Dermis microvascular lymphatic vessel endothelial cell (primary cell): ENCODE measurements at places on chromosomes 1 and 21. TPM values are rescaled to one million over a fixed set of nuclear protein-coding genes. Genes with fewer than 3 reads are reported as not detected.

Gene TMPRSS15
- not detected in 2 replicates for total RNA-seq

Gene AMY1A
- not detected in 2 replicates for total RNA-seq

DNA sequence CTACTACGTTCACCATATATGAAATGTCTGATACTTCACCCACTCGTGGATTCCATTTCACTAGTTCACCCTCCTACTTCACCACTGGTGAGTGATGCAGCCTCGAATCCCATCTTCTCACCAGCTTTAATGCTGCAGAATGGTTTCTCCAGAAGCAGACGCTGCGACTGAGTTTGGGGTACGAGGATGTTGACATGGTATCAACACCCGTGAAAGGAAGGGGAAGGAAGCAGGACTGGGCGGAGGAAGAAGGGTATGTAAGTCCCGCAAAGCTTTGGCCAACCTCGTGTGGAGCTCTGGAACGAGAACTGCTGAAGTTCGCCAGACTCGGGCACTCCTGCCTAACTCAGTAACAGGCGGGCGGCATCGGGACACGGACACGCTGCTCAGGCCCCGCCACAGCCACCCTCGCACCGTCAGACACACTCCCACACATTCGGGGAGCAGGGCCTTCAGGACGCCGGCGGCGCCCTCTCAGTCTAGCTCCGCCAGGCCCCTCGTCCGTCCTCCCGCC is 833 bp upstream of the DIP2A start:
- no peak for DNase-seq

- no peak for DNase-seq
Observed at GRCh38 chr1:153324912-153325311, 12.2 kb upstream of the PGLYRP3 start.

GRCh38 chr21:27275294-27275927 is 308.5 kb upstream of the ADAMTS5 start:
- DNase-seq: no peak

- DNase-seq: no peak
Observed at GRCh38 chr1:170041423-170042192, 32.9 kb downstream of the KIFAP3 start.

- DNase-seq: no peak
Observed at GRCh38 chr1:116457946-116458604, 85.0 kb downstream of the ATP1A1 start.

DNA sequence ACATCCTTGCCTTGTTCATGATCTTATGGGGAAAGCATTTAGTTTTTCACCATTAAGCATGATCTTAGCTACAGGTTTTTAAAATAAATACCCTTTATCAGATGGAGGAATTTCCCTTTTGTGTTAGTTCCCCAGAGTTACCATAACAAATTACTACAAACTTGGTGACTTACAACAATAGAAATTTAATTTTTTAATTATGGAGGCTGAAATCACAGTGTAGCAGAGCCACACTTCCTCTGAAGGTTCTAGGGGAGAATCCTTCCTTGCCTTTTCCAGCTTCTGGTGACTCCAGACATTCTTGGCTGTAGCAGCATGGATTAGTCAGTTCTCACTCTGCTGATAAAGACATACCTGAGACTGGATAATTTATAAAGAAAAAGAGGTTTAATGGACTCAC is 18.5 kb downstream of the MIGA1 start:
- peak; percentile 29 for DNase-seq

Gene PDE9A
- 1.4 and 4.7 TPM in 2 replicates for total RNA-seq

DNA sequence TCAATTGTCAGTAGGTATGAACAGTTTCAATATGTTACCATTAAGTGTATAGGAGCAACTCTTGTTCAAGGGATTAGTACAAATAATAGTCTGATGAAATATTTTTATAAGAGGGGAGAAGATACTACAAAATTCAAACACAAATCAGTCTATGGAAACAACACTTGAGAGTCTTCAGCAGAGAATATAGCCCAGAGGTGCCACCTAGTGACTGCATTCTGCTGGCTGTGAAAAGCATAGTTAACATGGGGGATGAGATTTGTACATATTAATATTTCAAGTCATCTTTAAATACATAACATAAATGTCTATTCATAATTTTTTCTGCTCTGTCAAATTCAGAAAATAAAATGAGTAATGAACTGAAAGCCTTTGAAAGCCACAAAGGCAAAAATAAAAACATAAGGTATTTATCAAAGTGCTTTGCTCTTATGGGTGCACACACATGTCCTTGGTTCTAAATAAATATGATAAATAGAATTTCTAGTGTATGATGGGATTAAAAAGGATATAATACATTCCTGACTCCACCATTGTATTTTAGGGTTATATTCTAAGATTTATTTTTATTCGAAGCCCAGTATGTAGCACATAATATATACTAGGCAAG is 440.9 kb upstream of the ZRANB2 start:
- no peak for DNase-seq

Gene RIPK4
- 1.8 and 2.1 TPM in 2 replicates for total RNA-seq

DNA sequence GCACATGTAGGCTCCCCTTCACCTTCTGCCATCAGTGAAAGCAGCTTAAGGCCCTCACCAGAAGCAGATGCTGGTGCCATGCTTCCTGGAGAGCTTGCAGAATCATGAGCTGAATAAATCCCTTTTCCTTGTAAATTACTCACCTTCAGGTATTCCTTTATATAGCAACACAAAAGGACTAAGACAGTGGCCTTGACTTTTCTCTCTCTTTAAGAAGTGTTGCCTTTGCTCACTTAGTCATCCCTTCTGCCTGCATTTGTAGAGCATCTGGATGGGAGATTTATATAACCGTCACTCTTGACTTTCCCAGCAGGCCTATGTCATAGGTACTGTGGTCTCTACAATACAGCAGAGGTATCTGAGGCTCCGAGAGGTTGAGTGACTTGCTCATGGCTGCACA is 3.7 kb downstream of the PCSK9 start:
- no peak for DNase-seq

Gene MRPL9
- 73.8 and 126 TPM in 2 replicates for total RNA-seq

Gene CATSPERE
- total RNA-seq: 0.39 and 0.89 TPM in 2 replicates

Gene ZMYM1
- 16.6 and 17.8 TPM in 2 replicates for total RNA-seq

DNA sequence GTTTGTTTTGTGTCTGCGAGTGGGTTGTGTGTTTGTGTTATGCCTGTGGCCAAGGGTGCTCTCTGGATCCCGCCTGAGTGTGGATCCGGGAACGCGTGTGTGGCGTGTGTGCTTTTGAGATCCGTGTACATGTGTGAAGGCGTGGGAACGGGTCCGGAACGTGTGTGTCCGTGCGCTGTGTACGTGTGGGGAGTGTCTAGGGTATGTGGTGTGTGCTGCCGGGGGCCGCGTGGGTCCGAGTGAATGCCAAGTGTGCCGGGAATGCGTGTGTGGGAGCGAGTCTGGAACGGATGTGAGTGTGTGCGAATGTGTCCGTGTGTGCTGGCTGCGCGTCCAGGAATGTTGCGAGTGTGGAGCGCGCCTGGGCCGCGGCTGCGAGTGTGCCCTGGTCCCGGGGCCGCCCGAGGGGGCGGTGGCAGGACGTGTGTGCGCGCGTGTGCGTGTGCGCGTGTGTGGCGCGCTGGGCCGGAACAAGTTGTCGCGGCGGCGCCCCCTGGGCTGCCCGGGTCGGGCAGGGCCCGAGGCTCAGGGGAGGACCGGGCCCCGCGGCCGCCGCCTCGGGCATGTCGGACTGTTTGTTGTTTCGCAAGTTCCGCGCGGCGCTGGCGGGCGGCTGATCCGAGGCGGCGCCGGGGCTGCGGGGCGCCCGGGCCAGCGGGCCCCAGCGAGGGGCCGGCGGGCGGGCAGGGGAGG is 953 bp downstream of the PTPRU start:
- DNase-seq: peak; percentile 43

- no peak for DNase-seq
Observed at GRCh38 chr1:21003281-21004045, 173.2 kb downstream of the EIF4G3 start.

Gene ITPKB
- total RNA-seq: 23.6 and 31.6 TPM in 2 replicates

GRCh38 chr1:93525431-93525830 is 77.5 kb downstream of the FNBP1L start:
- peak; percentile 72 for DNase-seq

Gene CLCA4
- total RNA-seq: not detected in 2 replicates

DNA sequence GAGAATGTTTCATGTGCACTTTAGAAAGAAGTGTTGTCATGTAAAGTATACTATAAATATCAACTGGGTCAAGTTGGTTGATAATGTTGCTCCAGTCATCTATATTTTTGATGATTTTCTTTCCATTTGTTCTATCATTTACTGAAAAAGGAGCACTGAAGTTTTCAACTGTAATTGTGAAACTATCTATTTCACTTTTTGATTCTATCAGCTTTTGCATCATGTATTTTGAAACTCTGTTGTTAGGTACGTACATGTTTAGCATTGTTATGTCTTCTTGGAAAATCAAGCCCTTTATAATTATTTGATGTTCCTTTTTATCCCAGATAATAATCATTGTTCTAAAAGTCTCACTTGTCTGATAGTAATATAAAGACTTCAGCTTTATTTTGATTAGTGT is 14.4 kb upstream of the HIVEP3 start:
- DNase-seq: no peak

- DNase-seq: no peak
Observed at GRCh38 chr21:45322960-45323461, 35.3 kb upstream of the POFUT2 start.

Gene CFHR2
- total RNA-seq: not detected in 2 replicates

Gene CCDC27
- not detected in 2 replicates for total RNA-seq

- DNase-seq: no peak
Observed at GRCh38 chr1:227813962-227814361, 1.5 kb upstream of the PRSS38 start.

- peak; percentile 46 for DNase-seq
Observed at GRCh38 chr1:153985941-153986761, at the start of gene RAB13. RAB13 (minus strand) TSS chr1:153986339; CDS start chr1:153986236, 103 bp downstream.

GRCh38 chr1:119081267-119081666 is 59.2 kb downstream of the WARS2 start:
- no peak for DNase-seq

GRCh38 chr1:8740034-8740449 is 77.4 kb downstream of the RERE start:
- DNase-seq: peak; percentile 80

- no peak for DNase-seq
Observed at GRCh38 chr1:42322577-42322976, 12.5 kb downstream of the FOXJ3 start.

Gene TACSTD2
- 5.1 and 17.1 TPM in 2 replicates for total RNA-seq

- no peak for DNase-seq
Observed at GRCh38 chr1:24575905-24576587, 20.2 kb downstream of the NCMAP start.

DNA sequence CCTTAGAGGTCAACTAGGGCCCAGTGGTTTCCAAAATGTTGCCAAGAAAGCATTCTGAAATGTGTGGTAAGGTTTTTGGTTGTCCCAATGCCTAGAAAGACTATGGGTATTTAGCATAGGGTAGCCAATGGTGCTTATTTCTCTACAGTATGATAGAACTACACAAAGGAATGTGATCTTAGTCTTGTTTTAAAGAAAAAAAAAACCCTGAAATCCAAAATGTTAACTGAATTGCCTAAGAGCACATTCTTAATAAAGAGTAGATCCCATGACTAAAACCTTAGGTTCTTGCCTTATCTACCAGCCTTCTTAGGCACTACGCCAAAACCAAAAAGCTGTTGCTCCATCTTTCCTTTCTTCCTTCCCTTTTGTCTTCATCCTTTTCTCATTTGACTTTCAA is 428.2 kb downstream of the MRPL39 start:
- no peak for DNase-seq

DNA sequence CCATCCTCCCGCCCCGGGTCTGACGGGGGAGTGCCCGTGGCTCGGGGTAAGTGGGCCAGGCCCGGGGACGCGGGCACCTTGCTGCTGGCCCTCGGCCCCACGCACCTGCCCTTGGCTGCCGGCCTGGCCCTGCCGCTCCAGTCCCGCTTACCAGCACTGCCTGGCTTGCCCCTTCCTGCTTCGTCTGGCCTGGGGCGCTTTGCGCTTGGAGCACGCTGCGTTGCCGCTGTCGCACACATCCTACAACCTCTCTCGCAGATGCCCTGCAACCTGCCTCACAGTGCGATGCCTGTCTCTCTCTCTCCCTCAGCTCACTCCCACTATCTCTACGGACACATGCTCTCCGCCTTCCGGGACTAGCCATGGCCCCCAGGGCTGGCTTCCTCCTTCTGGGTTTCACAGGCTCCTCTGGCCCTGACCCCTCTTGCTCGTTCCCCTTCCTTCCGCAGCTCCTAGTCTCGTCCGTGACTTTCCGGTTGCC is 9.7 kb downstream of the MYOG start:
- no peak for DNase-seq

DNA sequence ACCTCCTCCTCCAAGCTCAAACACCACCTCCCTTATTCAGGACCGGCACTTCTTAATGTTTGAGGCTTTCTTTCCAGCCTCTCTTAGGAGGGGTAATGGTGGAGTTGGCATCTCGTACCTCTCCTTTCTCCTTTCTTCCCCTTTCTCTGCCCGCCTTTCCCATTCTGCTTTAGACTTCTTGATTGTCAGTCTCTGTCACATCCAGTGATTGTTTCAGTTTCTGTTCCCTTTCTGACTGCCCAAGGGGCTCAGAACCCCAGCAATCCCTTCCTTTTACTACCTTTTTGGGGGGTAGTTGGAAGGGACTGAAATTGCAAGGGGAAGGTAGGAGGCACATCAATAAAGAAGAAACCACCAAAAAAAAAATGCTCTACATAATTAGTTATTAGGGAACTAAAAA is 5.6 kb downstream of the ELK4 start:
- no peak for DNase-seq
